Urinary bladder (tissue), 4 donors: ENCODE measurements at places on chromosomes 3 and 15. TPM values are rescaled to one million over a fixed set of nuclear protein-coding genes. Genes with fewer than 3 reads are reported as not detected.

Gene TJP1
- 149 TPM for total RNA-seq

Gene CELF6
- total RNA-seq, result 1.5 TPM

Gene GBE1
- 35.5 TPM for total RNA-seq

Gene TTLL13
- not detected for total RNA-seq
